Heart right ventricle (tissue), 16 donors: ENCODE measurements at places on chromosomes 4 and X. TPM values are rescaled to one million over a fixed set of nuclear protein-coding genes. Genes with fewer than 3 reads are reported as not detected.
A peak's percentile ranks its signal among the peaks of the same experiment; 100 is the strongest.

Gene GC
- total RNA-seq = not detected

GRCh38 chr4:102501447-102501696 lies 213 bp downstream of the NFKB1 start:
- no peaks in the 10 kb centered on the region for H3K27me3 ChIP-seq
- H3K36me3 ChIP-seq = no peaks in the 10 kb centered on the region
- H3K4me1 ChIP-seq = peaks cover 26% of the 10 kb centered on the region
- H3K4me3 ChIP-seq = peak overlapping the region; percentile 82
- no peak for DNase-seq

DNA sequence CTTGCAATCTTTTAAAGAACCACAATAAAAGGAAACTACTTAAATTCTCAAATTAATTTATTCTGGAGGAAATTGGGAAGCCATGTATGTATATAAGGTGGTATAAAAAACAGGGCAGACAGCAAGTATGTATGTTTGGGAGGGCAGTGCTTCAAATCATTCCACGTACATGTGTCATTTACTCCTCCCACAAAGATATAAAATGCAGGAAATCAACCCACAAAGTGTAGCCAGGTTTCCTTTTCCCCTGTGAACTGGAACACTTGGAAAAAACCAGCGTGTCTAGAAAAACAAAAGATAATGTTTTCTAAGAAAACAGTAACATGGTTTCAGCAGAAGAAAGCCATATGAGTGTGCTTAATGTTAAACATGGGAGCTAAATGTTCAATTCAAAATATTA lies 156.7 kb upstream of the FAM47A start:
- no peaks in the 10 kb centered on the region for H3K27me3 ChIP-seq
- no peak overlapping the region for H3K27ac ChIP-seq
- no peak overlapping the region for H3K4me3 ChIP-seq
- no peaks in the 10 kb centered on the region for H3K4me1 ChIP-seq

DNA sequence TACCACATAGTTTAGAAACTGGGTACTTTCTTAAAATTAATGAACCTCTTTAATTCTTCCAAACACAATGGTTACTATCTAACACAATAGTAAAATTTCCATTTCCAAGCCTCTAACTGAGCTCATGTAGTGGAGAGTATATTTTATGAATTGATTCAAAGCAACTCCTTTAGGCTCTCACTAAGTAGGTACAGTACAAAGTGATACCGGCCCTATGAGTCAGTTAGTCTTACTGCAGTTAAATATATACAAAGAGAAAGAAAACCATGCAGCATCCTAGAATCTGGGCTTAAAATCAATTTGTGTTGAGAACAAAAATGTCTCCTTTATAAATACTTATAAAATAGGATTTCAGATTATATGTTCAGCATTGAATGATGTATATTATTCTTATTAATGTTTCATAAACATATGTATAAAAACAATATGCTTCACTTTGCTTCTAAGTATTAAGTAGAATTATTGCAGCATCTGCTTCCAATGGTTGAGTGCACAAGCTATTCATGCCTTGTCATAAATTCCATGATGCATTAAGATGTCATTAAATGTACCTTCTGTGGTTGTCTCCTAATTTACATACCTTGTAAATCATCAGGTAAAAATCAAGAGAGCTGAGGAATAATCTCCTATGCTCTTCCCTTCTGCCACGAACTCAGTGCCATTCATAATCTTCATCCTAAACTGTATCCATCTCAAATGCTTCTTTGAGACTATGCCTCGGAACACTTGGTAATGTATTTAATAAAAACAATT lies 1037.8 kb downstream of the STPG2 start:
- no peaks in the 10 kb centered on the region for H3K4me1 ChIP-seq
- no peak overlapping the region for H3K27ac ChIP-seq
- no peaks in the 10 kb centered on the region for H3K27me3 ChIP-seq
- DNase-seq = no peak

DNA sequence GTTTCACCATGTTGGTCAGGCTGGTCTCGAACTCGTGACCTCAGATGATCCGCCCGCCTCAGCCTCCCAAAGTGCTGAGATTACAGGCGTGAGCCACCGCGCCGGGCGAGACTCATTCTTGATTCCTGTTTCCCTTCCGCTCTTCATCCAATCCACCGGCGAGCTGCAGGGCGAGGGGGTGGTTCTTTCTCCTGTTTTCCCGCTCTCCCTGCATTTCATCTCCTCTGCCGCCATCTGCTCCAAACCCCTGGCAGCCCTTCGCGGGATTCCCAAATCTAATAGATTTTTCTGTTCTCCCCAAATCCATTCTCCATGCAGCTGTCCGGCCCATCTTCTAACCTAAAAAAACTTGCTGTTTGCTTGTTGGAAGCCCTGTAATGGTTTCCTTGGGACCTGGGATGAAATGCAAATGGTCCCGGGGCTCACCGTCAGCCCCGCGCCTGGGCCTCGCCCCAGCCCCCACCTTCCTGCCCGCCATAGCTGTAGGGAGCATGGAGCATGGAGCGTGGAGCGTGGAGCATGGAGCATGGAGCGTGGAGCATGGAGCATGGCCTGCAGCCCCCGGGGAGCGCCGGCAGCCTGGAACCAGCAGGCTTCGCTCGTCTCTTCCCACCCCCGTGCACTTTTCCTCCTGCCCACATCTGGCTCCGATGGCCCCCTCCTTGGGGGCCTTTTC lies 1.1 kb downstream of the ZFP42 start:
- peaks cover 31% of the 10 kb centered on the region for H3K27me3 ChIP-seq
- no peak overlapping the region for H3K27ac ChIP-seq
- DNase-seq = no peak
- no peaks in the 10 kb centered on the region for H3K4me1 ChIP-seq

Gene GPR173
- 1.5 TPM for total RNA-seq

DNA sequence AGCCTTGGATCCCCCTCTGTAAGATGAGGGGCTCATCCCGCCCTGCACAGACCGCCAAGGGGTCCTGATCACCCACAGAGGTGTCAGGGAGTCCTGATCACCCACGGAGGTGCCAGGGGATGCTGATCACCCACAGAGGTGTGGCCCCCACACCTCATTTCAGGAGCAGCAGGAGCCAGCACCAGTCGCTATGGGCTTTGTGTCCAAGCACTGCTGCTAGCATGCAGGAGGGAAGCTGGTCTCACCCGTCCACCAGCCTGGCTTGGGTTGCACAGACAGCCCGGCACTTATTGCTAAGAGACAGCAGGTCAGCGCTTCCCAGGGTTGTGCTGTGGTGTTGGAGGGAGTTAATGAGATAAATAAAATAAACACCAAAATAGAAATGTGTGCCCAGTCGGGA lies 88.5 kb downstream of the ADRA2C start:
- DNase-seq = no peak
- H3K4me1 ChIP-seq = no peaks in the 10 kb centered on the region
- no peak overlapping the region for H3K27ac ChIP-seq
- peaks cover 45% of the 10 kb centered on the region for H3K27me3 ChIP-seq
- no peak overlapping the region for H3K4me3 ChIP-seq

DNA sequence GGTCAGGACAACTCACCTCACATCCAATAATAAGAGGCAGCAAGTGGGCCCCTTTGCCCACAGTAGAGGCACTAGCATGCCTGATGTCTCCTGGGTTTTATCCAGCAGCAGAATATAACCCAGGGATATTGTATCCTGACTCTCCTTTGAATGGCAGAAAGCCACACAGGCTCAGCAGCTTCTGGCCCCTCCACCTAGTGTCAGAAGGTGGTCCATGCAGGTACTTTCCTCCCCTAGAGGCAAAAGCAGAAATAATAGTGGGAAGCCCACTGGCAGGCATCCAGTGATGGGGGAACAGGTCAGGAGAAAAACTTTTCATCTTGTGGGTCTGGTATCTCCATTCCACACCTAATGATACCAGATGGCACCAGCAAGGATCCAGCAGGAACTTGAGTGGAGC lies 75.5 kb upstream of the IRS4 start:
- H3K4me3 ChIP-seq = no peak overlapping the region
- no peaks in the 10 kb centered on the region for H3K4me1 ChIP-seq
- H3K27me3 ChIP-seq = no peaks in the 10 kb centered on the region
- no peaks in the 10 kb centered on the region for H3K36me3 ChIP-seq
- DNase-seq = no peak

GRCh38 chr4:94345969-94346368 lies 3.3 kb upstream of the HPGDS start:
- DNase-seq = no peak
- H3K36me3 ChIP-seq = no peaks in the 10 kb centered on the region
- H3K27ac ChIP-seq = no peak overlapping the region
- no peaks in the 10 kb centered on the region for H3K4me1 ChIP-seq
- no peaks in the 10 kb centered on the region for H3K27me3 ChIP-seq

DNA sequence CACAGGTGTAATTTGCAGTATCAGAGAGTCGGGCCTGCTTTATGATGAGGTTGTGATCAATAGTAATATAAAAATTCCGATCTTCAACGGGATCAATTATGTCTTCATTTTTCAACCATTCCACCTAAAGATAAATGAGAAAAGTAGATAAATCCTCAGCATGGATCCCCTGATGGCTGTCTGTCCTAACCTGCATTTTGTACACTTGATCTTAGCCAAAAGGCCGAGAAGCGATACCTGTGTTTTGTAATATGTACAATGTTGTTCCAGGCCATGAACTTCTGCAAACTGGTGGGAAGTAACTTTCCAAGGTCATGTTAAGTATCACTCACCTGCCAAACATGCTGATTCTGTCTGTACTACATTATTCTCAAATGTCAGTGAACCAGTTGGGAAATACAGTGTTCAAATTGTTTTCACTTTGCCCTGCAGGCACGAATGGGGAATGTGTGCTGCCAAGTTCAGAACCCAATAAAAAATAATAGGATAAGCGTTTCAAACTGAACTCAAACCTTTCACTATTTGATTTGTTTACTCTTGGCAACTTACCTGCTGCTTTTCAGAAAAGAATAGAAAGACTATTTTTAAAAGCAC lies 298.1 kb downstream of the UNC5C start:
- no peaks in the 10 kb centered on the region for H3K4me1 ChIP-seq
- no peak overlapping the region for H3K4me3 ChIP-seq
- no peak overlapping the region for H3K27ac ChIP-seq
- no peak for DNase-seq
- no peaks in the 10 kb centered on the region for H3K36me3 ChIP-seq

Gene POU4F2
- total RNA-seq = not detected

DNA sequence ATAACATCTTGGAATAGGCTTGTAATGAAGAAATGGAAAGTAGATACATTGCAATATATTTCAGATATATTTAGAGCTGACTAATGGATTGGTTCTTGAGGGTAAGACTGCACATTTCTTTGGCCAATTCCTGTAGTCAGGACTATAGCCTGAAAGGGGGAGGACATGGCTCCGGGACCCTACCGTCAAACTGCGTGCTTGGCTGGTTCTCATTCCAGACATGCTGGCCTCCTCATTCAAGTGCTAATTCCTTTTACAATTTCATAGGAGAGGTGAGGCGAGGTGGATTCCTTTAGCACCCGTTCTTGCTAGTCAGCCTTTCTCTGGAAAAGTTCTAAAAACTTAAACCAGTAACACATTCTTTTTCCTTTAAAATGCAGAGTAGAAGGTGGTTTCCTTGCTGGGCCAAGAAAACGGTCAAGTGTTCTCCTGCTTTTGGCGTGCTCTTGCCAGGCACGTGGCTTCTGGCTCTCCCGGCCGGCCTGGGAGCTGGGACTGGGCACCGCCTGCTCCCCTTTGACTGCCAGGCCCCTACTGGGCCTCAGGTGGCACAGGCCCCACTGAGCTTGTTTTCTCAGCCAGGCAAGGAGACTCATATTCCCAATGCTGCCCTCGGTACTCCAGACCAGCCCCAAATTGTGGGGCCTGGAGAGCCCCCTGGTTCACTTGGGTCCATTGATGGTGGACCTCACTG lies 167.2 kb downstream of the STK32B start:
- H3K4me1 ChIP-seq = no peaks in the 10 kb centered on the region
- H3K27ac ChIP-seq = no peak overlapping the region
- DNase-seq = no peak
- no peak overlapping the region for H3K4me3 ChIP-seq
- no peaks in the 10 kb centered on the region for H3K36me3 ChIP-seq
- H3K27me3 ChIP-seq = peaks cover 8% of the 10 kb centered on the region

- peaks cover 96% of the 10 kb centered on the region for H3K4me1 ChIP-seq
- peak overlapping the region; percentile 36 for H3K4me3 ChIP-seq
- no peaks in the 10 kb centered on the region for H3K36me3 ChIP-seq
- no peak for DNase-seq
These were observed 73.9 kb downstream of the SORBS2 start for GRCh38 chr4:185738038-185738552.

Gene TAB3
- total RNA-seq = 13.9 TPM

- peak overlapping the region; percentile 17 for H3K4me3 ChIP-seq
- H3K27ac ChIP-seq = peak overlapping the region; percentile 69
- H3K36me3 ChIP-seq = no peaks in the 10 kb centered on the region
- H3K4me1 ChIP-seq = peaks cover 7% of the 10 kb centered on the region
- no peak for DNase-seq
- no peaks in the 10 kb centered on the region for H3K27me3 ChIP-seq
These were observed 1.4 kb downstream of the ARHGEF6 start for GRCh38 chrX:136779346-136779781.

Gene SH2D1A
- total RNA-seq = 0.11 TPM

DNA sequence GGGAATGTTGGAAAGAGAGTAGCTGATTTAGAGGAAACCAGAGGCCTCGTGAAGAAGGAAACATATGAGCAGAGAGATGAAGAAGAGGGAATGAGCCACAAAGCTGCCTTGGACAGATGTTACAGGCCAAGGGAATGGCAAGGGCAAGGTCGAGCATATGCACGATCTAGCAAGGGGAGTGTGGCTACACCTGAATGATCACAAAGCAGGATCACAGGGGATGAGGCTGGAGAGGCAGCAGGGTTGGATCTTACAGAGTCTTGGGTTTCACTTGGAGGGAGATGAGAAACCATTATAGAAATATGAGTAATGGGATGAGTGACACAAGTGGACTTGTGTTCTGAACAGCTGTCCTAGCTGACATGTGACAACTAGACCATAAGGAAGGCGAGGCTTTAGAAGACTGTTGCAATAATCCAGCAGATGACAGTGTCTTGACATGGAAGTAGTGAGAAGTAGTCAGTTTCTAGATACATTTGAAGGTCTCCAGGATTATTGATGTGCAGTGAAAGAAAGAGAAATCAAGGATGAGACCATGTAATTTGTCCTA lies 58.7 kb downstream of the RASGEF1B start:
- no peaks in the 10 kb centered on the region for H3K27me3 ChIP-seq
- H3K4me1 ChIP-seq = no peaks in the 10 kb centered on the region
- H3K36me3 ChIP-seq = no peaks in the 10 kb centered on the region

Gene STBD1
- 22.2 TPM for total RNA-seq

GRCh38 chrX:112967341-112967740 lies 126.7 kb upstream of the AMOT start:
- H3K4me1 ChIP-seq = no peaks in the 10 kb centered on the region
- H3K4me3 ChIP-seq = no peak overlapping the region
- no peaks in the 10 kb centered on the region for H3K36me3 ChIP-seq
- H3K27ac ChIP-seq = no peak overlapping the region

- no peak overlapping the region for H3K4me3 ChIP-seq
- H3K27me3 ChIP-seq = peaks cover 23% of the 10 kb centered on the region
- H3K4me1 ChIP-seq = no peaks in the 10 kb centered on the region
- no peak for DNase-seq
These were observed 47.1 kb upstream of the PPP2R3B start for GRCh38 chrX:433771-434170.

GRCh38 chr4:159652871-159653270 lies 550.0 kb downstream of the RAPGEF2 start:
- H3K27ac ChIP-seq = no peak overlapping the region
- H3K27me3 ChIP-seq = no peaks in the 10 kb centered on the region
- H3K4me1 ChIP-seq = no peaks in the 10 kb centered on the region
- H3K36me3 ChIP-seq = no peaks in the 10 kb centered on the region
- no peak overlapping the region for H3K4me3 ChIP-seq
- no peak for DNase-seq

- no peaks in the 10 kb centered on the region for H3K4me1 ChIP-seq
- DNase-seq = no peak
- H3K27me3 ChIP-seq = no peaks in the 10 kb centered on the region
- H3K4me3 ChIP-seq = no peak overlapping the region
- no peaks in the 10 kb centered on the region for H3K36me3 ChIP-seq
These were observed 72.9 kb upstream of the GUCY1A1 start for GRCh38 chr4:155593793-155594192.
